SHP77 treated with DMSO at 0.1 percent for 48 hours (cell line): ENCODE measurements at places on chromosomes 1 and 21.

- no peak for DNase-seq
Observed at GRCh38 chr1:39608921-39609320, 30.5 kb downstream of the HEYL start.

DNA sequence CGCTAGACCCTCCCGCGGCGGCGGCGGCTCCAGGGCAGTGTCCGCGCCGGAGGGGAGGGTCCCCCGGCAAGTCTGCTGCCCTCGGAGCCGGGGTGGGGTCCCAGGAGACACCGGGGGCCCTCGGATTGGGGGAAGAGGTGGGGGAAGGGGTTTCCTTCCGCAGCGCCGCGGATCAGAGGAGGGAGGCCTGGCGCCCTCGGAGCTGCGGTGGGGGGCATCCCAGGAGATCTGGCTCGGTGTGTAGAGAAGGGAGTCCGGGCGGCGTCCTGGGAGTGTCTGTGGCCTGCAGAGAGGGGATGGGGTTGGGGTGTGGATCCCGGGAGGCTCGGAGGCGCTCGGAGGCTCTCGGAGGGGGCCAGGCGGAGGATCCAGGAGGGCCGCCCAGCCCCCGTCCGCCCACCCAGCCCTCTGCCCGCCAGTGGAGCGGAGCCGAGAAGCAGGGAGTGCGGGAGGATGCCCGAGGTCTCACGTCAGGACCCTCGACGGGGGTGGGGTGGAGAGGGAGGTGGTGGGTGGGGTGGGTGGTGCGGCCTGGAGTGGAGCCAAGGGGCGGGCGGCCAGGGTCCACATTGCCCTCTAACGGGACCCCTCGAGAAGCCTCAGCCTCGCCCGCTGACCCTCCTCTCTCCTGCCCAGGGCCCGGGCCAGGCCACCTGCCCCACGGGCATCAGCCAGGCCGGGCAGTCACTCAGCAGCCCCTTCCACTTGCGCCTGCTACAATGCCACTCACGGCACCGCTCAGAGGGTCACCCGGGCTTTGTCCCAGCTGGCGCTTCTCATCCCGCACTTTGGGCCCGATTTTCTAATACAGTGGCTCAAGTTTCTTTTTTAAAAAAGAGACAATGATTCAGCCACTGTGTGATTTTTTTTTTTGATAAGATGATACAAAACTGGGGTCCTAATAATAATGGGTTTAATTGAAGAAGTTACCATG lies 60.2 kb upstream of the ARHGEF16 start:
- DNase-seq: no peak

GRCh38 chr1:27153927-27154358 lies 982 bp downstream of the SLC9A1 start:
- DNase-seq: no peak

GRCh38 chr1:12276225-12276624 lies 46.4 kb downstream of the VPS13D start:
- no peak for DNase-seq

DNA sequence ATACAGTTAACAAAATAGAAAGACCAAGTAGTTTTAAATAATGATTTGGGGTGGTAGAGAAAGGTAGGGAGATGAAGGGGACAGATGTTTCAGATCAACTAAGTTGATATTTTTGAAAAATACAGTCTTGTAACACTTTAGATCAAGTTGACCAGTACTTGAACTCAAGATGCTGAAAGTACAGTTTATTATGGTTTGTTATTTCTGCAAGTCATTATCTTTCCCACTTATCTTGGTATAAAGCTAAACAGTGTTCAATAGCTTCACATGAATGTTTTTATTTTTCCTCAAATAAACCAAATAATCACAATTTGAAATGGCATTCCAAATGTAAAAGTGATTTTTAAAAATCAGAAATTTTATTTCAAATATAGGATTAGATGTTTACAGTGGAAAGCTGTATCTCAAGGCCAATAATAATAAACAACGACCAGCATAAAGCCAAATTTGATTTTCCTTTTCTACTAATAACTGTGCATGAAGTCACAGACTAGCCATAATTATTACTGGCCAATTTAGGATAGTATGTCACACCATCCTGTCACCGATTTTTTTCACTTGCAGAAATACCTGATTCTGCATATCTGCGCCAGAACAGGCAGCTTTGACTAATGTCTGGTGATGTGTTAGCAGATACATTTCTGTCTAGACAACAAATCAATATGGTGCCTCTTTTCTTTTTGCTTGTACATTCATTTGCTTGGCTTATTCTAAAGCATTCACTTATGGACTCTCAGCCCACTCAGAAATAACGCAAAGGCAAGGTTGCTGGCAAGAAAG lies 320.2 kb downstream of the TM2D1 start:
- DNase-seq: no peak

DNA sequence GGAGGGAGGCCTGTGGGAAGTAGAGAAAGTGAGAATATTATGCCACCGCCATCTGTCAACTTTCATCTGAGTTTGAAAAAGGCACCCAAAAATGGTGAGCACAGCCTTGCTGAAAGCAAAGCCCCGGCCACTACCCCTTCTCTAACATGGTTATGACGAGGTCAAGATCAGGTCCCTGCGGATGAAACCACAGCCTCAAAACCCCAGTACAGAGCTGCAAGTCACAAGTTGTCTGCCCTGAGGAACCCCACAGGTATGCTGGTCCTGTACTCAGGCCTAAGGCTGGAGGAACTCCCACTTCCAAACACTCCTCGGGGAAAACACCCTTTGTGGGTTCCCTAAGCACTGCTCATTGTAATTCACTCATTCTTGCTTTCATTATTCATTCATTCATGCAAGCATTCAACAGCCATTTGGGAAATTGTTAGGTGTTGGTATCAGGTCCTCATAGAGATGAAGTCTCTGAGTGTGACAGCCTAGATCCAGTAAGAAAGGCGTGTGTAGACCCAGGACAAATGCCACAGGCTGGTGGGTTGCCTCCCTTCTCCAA lies 216.6 kb upstream of the EDN2 start:
- no peak for DNase-seq

- no peak for DNase-seq
Observed at GRCh38 chr1:58607391-58607790, 30.3 kb upstream of the TACSTD2 start.

DNA sequence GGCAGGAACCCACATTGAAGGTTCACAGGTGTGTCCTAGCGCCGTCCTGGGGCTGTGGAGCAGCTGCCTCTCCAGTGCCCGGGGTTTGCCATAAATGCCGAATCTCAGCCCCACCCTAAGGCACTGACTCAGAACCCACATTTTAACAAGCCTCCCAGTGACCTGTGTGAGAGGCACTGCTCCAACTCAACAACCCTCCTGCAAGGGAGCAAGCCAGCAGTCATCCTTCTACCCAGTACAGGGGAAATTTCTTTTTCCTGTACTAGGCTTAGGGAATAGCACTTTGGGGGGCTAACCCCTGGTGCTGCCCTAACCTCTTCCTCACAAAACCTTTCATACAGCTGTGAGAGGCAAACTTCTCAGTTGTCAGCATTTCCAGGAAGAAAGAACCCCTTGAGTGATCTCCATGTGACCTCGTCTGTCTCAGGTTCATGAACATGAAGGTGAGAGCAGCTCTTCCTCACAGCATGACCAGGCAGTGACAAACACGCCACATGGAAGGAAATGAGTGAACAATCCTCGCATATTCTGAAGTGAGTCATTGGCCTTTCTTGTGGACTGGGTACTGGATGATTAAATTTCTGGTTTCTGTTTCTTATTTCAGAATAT lies 11.4 kb upstream of the BCAR3 start:
- DNase-seq: no peak

GRCh38 chr1:118116909-118117308 lies 68.1 kb downstream of the SPAG17 start:
- peak; percentile 76 for DNase-seq

DNA sequence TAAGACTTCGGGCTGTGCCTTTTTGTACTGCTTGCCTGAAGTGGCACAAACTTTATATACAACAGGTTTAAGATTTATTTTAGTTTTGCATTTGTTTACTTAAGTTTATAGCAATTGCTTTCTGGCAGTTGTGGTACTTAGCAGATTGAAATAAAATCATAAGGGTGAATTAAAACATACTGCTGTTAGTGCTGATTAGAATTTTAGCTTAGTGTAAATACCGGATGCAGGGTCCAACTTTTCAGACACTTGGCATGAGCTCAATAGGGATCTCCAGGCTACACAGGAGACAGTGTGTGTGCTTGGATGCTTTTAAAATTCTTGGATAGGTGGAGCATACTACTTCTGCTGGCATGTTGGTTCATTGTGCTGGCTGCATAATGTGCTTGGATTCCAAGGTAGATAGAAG lies 159.6 kb downstream of the NFIA start:
- DNase-seq: no peak

DNA sequence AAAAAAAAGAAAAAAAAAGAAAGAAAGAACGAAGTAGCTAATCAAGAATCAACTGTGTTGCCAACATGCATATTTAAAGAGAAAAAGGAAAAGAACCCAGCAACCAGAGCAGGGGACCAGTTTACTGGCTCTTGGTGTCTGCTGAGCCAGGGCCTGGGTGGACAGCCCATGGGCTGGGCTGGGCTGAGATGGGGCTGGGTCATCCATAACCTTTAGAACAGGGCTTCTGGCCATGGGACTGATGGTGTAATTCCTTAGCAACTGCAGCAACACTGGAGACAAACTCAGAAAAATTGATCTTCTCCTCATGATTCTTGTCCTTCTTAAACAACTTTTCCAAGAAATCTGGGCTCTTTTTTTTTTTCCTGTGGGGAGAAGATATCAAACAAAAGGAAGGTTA lies 10.5 kb downstream of the S100A7A start:
- DNase-seq: no peak
